Smooth muscle cell of the coronary artery (primary cell): ENCODE measurements at places on chromosomes 4 and X. TPM values are rescaled to one million over a fixed set of nuclear protein-coding genes. Genes with fewer than 3 reads are reported as not detected.

The DCHS2 gene
- total RNA-seq = not detected in 2 replicates

The CTAG1B gene
- total RNA-seq = not detected in 2 replicates

The UGT2A3 gene
- not detected in 2 replicates for total RNA-seq

The HOPX gene
- total RNA-seq = 0.23 TPM in 1 of 2 replicates, not detected in the other

The ATOH1 gene
- total RNA-seq = not detected in 2 replicates

The SLC25A14 gene
- 5.7 and 11.4 TPM in 2 replicates for total RNA-seq

The SLC6A14 gene
- total RNA-seq = not detected in 2 replicates

The STATH gene
- 0.15 TPM in 1 of 2 replicates, not detected in the other for total RNA-seq

The DMRTC1 gene
- not detected in 2 replicates for total RNA-seq

The ERCC6L gene
- 0.83 TPM in 1 of 2 replicates, not detected in the other for total RNA-seq

The KLKB1 gene
- total RNA-seq = not detected in 2 replicates

The CXorf49 gene
- not detected in 2 replicates for total RNA-seq

The SYN1 gene
- 0.08 and 0.59 TPM in 2 replicates for total RNA-seq

The TRAM1L1 gene
- 0.35 and 0.60 TPM in 2 replicates for total RNA-seq

The EDA gene
- total RNA-seq = 0.15 and 0.35 TPM in 2 replicates
